AG09319 (cell line): ENCODE measurements at places on chromosomes 12 and 14.

DNA sequence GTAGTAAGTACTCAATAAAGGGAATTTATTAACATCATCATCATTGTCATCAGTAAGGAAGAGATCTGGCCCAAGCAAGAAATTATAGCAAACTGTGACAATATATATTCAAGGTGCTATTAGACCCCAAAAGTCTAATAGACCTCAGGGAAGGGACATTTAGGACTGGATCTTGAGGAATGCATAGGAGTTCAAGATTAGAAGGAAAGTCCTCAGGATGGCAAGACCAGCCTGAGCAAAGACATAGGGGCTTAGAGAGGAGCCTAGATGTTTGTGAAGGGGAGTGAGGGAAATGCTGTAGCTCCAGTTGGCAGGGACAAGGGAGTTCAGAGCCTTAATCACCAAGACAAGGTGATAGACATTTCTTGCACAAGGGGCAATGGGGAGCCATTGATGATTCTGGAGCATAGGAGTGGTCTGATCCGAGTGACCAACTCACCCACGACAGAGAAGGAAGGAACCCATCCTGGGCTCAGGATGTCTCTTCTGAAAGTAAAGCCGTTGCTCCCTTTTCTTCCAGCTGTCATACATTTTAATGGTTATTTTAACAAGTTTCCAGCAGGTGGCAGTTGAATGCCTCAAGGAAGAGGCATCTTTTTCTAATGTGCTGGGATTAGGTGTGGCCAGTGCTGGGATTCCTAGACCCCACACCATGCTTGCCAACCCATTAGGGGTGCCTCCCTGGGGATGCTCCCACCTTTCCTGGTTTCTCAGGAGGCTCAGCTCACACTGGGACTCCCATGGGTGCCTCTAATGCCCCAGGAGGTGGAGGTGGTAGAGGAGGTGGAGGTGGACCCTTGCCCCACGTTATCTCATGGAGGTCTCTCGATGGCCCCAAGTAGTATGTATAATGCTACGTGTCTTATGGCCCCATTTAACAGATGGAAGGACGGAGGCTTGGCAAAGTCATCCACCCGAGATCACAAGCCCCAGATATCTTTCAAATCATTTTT lies 37.8 kb downstream of the PHETA1 start:
- peak; percentile 15 for DNase-seq

DNA sequence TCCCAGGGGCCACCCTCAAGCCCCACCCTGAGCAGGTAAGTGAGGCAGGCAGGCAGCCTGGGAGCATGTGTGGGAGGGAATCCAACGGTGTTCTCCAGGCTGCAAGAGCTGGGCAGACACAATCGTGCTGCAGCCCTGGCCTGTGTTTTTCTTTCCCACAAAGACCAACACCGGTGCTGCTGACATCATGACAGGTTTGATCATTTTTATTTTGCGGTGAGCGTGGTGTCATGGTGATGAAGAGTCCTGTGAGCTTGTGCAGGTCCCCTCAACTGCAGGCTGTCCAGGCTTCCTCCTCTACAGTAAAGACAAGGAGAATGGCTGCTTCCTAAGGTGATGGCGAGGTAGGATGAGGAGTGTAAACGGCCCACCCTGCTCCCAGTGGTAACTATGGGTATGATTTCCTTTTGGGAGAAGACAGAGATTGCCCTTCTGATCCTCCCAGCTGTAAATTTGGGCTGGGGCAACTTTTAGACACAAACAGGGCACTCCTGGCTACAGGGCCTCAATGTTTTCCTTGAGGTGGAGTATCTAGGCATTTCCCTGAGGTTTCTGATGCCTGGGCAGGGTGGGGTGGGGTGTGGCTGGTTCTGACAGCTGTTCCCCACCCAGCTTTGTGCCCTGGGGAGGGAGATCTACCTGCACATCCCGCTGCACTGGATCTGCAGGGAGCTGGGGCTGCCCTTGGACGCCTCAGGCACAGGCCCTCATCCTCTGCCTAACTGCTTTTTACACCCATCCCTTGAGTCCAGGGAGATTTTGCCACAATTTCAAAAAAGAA lies 109.1 kb downstream of the VCPKMT start:
- no peak for DNase-seq

DNA sequence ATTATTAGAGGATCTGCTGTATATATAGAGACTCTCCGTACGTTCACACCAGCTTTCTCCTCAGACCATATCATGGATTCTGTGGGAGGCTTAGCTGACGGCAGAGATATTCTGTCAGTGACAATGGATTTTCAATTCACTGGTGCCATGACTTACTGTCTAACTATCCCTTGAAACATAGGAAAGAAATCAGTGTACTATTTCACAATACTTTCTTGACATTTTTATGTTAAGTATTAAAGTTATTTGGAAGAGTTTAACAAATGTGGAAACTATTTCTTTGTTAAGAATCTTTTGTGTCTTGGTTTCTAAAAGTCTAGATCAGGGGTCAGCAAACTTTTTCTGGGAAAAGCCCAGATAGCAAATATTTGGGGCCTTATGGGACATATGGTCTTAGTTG lies 118.5 kb downstream of the GTF2A1 start:
- DNase-seq, result no peak

DNA sequence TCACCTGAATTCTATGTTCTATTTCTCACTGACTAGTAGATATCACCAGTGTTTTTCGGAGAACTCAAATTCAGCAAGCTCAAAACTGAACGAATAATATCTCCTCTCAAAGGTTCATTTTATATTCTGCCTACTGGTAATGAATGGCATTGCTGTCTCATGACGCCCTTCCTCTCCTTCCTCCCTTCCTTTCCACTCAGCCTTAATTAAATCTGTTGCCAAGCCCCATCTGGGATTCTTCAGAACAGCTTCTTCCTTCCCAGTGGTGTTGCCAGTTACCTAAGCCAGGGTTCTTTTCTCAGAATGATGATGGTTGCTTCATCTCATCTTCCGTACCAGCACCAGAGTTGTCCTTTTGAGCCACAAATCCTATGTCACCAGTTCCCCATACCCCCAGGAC lies 143.2 kb downstream of the SYNE2 start:
- DNase-seq, result no peak

DNA sequence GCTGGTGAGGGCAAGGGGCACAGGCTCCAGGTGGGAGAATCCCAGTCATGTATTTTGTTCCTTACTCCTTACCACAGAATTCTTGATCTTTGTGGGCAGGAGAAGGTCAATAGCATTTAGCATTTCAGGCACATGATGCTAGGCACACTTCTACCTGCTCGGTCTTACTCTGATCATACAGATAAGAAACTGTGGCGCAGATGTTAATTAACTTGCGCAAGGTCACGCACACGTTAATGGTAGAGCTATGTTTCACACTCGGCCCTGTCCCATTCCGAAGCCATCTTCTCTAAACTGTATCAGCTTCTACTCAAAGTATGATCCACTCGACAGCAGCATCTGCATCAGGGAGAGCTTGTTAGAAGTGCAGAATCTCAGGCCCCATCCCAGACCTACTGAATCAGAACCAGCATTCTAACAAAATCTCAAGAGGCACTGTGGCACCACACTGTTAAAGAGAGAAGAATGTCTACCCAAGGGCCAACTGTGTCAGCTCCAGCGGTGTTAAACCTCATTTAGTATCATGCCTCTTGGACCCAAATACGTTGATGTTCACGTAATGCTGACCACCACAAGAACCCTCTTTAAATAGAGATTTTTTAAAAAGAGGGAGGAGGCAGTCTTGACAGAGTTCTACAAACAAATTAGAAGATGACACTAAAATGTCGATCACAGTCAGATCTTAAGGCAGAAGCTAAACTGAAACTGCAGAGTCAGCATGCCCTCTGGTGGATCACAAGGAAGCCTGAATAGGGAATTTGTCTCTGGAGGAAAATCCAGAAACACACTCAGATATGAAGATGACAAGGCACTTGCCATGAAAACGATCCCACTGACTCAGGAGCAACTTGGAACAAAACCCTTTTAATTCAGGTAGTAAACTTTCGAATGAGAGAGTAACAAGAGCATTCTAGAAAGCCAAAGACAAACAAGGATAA lies 7.3 kb downstream of the STXBP6 start:
- DNase-seq, result no peak

DNA sequence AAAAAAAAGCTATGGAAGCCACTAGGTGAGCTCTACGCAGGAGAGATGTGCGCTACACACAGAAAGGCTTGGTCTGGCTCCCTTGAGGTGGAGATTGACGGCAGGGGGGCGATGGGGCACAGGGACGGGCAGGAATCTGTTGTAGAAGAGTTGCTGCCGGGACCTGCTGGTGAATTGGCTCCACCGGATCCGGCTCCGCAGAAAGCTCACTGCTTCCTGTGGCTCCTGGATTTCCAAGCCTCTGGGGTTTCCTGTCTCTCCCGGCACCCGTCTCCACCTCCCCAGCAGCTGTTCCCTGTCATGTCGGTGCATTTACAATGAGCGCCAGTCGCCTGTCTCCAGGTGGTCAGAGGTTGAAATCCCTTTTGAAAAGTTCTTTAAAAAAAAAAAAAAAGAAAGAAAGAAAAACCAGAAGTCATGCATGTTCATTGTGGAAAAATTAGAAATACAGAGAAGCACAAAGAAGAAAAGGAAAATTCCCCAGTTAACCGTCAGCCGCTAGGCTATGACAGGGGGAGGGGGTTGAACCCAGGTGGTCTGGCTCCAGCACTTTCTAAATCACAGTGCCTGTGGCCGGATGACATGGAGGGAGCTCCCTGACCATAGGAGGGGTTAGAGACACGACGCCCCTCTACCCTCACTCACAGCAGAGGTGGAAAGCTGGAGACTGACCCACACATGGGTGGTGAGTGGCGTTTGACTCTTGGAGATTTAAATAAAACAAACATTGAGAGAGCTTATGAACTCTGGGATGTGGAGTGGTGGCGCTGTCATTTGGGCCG lies 20.8 kb downstream of the FAM222A start:
- DNase-seq, result no peak

DNA sequence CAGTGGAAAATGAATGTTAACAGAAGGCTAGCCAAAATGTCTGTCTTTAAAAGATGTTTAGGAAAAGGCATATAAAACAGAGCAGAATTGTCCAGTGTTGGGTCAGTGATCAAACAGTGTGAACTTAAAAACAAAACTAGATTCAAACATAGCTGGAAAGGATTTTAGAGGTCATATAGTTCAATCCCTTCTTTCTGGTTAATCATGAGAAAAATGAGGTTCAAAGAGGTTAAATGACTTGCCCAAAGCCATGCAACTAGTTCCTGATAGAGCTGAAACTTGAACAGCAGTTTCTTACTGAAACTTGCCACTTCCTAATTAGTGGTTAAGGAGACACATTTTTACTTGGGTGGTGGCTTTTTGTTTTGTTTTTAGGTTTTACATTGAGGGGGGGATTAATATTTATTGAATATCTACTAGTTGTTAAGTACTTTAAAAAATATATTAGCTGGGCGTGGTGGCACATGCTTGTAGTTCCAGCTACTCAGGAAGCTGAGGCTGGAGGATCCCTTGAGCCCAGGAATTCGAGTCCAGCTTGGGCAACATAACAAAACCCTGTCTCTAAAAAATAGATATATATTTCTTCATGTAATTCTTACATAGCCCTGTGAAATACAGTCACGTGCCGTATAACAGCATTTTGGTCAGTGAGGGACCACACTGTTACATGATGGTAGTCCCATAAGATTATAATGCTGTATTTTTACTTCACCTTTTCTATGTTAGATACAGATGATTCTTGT lies 20.4 kb downstream of the ACVR1B start:
- no peak for DNase-seq

GRCh38 chr14:62661818-62662217 lies 383.4 kb downstream of the KCNH5 start:
- DNase-seq, result no peak

DNA sequence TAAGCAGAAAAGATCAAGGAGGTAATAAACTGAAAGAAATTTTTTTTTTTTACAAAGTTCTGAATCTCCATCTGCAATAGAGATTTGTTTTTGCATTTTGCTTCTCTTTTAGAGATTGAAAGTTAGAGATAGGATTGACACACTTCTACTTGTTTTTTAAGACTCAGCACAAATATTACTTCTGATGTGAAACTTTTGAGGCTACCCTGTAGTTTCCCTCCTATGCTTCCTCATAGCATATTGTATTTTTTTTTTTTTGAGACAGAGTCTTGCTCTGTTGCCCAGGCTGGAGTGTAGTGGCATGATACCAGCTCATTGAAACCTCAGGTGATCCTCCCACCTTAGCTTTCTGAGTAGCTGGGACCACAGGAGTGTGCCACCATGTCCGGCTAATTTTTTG lies 32.1 kb upstream of the SGPP1 start:
- no peak for DNase-seq

DNA sequence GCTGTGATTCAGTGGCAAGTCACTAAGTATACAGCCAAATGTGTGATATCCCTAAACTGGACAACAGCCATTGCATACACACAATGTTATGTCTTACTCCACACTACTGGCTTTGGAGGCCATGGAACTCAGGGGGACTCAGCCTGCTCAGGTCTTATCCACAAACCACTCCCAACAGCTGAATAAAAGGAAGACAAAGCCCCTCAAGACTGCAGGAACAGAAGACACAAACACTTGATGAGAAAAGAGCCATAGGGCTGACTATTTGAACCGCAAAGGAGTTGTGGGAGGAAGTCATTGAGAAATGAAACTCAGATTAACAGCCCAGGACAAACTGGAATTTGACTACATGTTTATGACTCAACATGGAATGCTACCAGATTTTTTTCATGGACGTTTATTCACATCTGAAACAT lies 40.9 kb downstream of the PTGER2 start:
- DNase-seq, result peak; percentile 72

DNA sequence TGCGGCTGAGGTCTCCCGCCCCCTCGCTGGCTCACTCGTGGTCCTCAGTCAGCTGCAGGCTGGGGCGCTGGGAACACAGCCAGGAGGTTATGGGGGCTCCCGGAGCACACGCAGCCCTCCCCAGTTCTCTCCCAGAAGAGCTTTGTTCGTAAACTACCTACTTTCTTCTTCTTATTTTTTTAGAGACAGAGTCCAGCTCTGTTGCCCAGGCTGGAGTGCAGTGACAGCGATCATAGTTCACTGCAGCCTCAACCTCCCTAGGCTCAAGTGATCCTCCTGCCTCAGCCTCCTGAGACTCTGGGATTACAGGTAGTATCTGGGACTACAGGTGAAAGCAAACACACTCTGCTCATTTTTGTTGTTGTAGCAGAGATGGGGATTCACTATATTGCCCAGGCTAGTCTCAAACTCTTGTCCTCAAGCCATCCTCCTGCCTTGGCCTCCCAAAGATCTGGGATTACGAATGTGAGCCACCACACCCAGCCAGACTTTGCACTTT lies 15.5 kb upstream of the PLA2G1B start:
- no peak for DNase-seq

GRCh38 chr14:105330491-105330895 lies 15.9 kb downstream of the PACS2 start:
- DNase-seq, result no peak

GRCh38 chr12:13075118-13075480 lies 28.4 kb downstream of the GSG1 start:
- DNase-seq, result no peak

GRCh38 chr12:111283521-111283920 lies 85.4 kb downstream of the PHETA1 start:
- no peak for DNase-seq

GRCh38 chr14:99624971-99625370 lies 20.0 kb upstream of the HHIPL1 start:
- no peak for DNase-seq

GRCh38 chr12:2070440-2071045 lies 17.8 kb downstream of the CACNA1C start:
- no peak for DNase-seq
